ENCODE measurements at places on chromosomes 4 and X.

- DNase-seq: no peak
These were observed 31.9 kb upstream of the SORCS2 start for GRCh38 chr4:7160439-7160838.

DNA sequence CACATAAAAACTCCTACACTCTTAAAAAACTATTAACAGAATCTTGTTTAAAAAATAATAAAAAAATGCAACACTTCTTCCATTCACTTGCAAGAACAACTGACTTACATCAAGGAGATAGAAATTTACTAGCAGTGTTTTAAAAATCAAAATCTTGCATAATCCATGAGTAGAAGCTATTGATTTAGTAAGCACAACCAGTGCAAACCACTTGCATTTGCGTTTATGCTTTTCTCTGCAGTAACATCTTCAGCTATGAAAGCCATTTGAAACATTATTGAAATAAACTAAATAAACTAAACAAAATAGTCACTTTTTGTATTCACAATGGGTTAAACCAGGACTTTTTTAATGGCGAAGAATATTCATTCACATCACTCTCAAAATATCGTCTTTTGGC lies 389.2 kb upstream of the EMCN start:
- no peak for DNase-seq

DNA sequence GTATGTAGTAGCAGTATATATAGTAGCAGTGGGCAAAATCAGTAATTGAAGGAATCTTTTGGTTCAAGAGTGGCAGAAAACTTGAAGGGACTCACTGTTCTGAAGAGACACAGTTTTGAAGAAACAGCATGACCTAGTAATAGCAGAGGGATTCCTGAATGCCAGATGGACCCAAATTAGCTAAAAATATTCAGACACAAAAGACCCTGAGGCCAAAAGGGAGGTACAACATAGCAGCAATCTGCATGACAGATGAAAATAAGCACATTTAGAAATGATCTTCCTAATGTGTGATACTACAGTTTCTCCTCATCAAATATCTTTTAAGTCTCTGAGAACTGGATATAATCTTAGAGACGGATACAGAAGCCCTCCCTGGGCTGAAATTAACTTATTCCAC lies 536.6 kb downstream of the PPARGC1A start:
- DNase-seq: no peak

GRCh38 chr4:11415409-11416070 lies 13.2 kb downstream of the HS3ST1 start:
- DNase-seq: no peak

- no peak for DNase-seq
These were observed 94.1 kb upstream of the CITED1 start for GRCh38 chrX:72399816-72400215.

- no peak for DNase-seq
These were observed 2092.4 kb upstream of the TENM3 start for GRCh38 chr4:180150818-180151217.

- no peak for DNase-seq
These were observed 725 bp upstream of the CXCL1 start for GRCh38 chr4:73868206-73869129.

- no peak for DNase-seq
These were observed 14.1 kb downstream of the CD99 start for GRCh38 chrX:2705046-2705832.

DNA sequence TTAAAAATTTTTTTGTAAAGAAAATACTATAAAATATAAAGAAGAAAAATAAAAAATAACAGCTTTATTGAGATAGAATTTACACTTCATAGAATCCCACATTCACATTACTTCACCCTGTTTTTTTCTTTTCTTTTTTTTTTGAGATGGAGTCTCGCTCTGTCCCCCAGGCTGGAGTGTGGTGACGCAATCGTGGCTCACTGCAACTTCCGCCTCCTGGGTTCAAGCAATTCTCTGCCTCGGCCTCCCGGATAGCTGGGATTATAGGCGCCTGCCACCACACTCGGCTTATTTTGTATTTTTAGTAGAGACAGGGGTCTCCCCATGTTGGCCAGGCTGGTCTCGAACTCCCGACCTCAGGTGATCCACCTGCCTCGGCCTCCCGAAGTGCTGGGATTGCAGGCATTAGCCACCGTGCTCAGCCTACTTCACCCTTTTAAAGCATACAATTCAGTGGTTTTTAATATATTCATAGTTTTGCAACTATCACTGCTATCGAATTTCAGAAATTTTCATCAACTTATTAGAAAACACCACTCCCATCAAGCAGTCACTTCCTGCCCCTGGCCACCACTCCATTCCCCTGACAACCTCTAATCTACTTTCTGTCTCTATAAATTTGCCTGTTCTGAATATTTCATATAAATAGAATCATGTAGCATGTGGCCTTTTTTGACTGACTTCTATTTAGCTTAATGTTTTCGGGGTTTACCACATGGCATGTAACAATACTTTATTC lies 48.7 kb downstream of the TMEM131L start:
- no peak for DNase-seq

DNA sequence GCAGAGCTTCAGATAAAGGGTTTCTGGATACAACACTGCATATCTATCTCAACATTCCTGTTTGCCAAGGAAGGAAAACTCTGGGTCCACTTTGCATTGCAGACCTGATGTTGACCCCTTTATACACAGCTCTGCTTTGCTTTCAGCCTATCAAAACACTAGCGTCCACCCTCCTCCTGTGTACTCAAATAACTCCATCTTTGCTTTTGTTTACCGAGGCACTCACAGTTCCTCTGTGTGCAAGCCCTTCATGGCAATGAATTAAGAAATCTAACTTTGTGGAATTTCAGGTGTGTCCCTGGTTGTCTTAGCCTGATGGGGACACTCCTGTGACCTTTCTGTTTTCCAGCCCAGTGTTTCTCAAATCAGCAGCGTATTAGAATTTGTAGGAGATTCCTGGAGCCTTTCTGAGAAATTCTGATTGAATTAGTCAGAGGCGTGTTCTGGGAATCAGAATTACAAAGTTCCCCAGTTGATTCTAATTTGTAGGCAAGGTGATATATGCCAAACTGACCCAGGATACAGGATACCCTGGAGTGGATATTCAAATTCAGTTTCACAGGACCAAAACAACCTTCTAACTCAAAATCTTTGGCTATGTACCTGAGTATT lies 68.6 kb downstream of the DTHD1 start:
- DNase-seq: no peak

DNA sequence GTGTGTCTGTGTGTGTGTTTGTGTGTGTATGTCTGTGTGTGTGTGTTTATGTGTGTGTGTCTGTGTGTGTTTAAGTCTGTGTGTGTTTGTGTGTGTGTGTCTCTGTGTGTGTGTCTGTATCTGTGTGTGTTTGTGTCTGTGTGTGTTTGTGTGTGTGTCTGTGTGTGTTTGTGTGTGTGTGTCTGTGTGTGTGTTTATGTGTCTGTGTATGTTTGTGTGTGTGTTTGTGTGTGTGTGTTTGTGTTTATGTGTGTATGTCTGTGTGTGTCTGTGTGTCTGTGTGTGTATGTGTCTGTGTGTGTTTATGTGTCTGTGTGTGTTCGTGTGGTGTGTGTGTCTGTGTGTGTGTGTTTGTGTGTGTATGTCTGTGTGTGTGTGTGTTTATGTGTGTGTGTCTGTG lies 11.4 kb downstream of the IL9R start:
- DNase-seq: no peak

DNA sequence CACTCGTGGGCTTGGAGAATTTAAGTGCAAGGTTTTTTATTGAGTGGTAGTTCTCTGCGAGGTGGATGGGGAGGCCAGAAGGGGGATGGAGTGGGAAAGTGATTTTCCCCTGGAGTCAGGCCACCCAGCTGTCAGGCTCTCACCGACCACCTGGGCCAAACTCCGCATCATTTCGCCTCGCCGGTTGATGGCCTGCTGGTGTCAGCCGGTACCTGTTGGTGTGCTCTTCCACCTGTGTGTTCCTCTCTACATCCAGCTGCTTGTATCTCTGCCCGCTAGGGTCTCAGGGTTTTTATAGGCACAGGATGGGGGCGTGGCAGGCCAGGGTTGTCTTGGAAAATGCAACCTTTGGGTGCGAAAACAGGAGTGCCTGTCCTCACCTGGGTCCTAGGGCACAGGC lies 200.9 kb downstream of the DACH2 start:
- no peak for DNase-seq

DNA sequence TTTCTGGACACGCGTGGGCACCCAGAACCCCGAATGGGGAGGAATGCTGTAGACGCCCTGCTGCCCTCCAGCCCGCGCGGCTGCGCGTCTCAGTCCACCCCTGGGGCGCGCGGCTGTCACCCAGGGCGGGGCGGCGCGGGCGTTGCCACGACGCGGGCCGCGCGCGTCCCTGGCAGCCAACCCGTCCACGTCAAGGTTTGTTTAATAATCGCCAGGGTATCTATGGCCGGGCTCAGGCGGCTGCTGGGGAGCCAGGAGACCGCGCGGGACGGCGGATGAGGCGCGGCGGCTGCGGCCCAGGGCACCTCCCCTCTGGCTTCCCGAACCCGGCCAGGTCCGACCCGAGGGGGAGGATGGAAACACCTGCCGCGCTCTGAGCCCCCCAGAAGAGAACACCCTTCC lies at the start of gene SPATA18:
Gene SPATA18, plus strand, starts transcription at position 92 of the 402 bp plus-strand sequence. CDS start 401 bp downstream, outside the sequence.
- DNase-seq: no peak

- no peak for DNase-seq
These were observed 2.4 kb downstream of the FRAS1 start for GRCh38 chr4:78059524-78059889.

GRCh38 chrX:134006484-134007161 lies 21.2 kb upstream of the GPC3 start:
- no peak for DNase-seq

GRCh38 chrX:107454302-107454701 lies 4.8 kb downstream of the FRMPD3 start:
- no peak for DNase-seq

DNA sequence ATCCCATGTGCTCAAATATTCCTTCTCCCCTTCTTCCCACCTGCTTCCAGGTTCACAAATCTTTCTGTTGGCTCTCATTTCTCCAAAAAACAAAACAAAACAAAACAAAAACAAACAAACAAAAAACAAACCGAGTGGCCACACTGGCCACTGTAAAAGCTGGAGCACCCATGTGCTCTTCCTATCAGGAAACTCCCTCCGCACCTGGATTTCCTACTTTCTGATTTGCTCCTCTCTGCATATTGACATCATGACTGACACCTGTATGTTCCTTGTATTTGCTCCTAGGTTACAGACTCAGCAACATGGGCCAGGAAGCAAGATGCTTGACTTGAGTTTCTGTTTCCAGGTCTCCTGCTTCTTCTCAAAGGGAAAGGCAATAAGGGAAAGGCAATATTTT lies 258.8 kb downstream of the GPC3 start:
- no peak for DNase-seq

DNA sequence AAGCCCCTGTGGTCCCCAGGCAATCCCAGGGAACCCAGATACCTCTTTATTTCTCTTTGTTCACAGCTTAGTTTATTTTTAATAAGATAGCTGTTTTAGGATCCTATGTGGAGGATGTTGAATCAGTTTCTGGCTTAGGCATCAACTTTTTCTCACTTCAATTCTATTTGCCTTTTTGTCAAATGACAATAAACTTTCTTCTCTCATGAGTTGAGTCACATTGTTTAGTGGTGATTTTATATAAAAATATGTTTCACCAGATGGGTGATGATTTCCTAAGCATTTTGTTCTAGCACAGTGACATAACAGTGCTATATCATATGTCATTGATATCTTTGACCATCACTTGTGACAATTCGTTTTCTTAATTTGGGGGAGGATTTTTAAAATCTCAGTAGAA lies 198.1 kb upstream of the PUDP start:
- DNase-seq: no peak

GRCh38 chr4:122576261-122577188 lies 44.3 kb downstream of the IL21 start:
- no peak for DNase-seq
